ENCODE measurements at places on chromosomes 16 and 17.

DNA sequence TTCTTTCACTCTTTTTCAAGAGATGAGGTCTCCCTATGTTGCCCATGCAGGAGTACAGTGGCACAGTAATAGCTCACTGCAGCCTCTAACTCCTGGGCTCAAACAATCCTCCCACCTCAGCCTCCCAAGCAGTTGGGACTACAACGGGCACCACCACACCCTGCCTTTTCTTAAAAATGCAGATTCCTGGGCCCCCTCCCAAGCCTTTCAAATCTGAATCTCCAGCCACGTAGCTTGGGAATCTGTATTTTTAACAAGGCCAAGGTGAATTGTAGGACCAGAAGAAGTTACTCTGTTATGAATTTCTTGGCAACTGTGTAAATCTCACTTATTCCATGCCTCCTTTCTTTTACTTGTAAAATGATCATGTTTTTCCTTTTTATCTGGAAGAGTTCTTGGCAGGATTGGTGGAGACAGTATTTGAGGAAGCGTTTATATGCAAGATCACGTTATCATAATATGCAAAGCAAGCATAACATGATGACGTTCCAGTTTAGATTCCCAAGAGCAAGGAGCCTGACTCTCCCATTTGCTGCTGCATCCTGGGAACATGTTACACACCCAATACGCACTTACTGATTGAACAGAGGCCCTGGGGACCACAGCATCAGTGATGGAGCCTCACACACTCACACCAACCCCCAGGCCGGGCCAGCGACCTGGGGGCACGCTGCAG is 44.5 kb downstream of the LITAF start:
- DNase-seq: no peak

GRCh38 chr16:50273888-50274325 is 7.6 kb downstream of the ADCY7 start:
- no peak for DNase-seq

DNA sequence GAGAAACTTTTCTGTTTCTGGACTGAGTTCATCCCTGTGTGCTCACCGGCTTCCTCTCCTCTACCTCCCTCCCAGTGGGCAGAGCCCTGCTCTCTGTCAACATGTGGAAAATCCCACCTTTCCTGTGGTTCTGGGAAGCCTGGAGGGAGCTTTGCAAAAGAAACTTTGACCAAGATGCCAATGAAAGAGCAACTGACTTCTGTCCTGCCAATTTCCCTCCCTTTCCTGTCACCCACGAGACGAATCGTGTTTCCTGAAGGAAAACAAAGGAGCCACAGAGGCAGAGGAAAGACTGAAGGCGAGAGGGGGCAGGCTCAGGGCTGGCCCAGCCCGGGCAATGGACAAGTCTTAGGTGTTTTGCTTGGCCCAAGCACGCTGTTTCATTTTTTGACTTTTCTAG is 82.8 kb downstream of the PLCG2 start:
- no peak for DNase-seq

- DNase-seq: no peak
These were observed 234.8 kb downstream of the GSG1L start for GRCh38 chr16:27828671-27829070.

- DNase-seq: no peak
These were observed 19.6 kb downstream of the SPIRE2 start for GRCh38 chr16:89847940-89848297.

DNA sequence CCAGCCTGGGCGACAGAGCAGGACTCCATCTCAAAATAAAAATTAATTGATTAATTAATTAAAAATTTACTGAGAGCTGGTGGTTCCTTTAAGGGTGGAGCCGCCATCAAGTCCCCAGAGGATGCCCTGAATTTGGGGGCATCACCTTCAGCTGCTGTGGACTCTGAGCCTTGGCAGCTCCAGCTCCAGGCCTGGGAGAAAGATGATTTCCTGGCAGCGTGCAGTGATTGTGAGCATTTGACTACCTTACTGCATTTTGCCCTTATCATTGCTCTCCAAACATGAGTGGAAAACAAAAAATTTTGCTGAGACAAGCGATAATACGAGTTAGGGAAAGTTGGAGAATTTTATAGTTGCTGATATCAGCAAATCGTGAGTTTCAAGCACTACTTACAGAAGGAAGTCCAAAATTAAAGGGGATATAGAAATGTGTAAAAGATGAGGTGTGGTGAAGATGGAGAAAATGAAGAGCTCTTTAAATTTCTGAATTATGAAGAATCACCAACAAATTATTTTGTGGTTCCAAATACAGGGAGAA is 2.6 kb upstream of the ITGAD start:
- DNase-seq: no peak

DNA sequence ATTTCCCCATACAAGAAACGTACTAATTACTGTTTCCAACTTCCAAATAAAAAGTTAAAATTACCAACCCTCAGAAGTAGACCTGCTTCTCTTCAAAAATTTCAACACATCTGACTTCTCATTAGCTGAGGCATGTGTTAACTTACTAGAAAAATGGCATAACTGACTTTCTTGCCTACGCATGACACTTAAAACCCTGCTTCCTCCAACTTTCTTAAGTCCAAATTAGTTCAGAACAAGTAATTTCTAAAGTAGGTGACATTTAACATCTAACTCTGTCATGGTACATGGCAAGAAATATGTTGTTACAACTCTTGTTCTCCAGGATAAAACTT is 6.7 kb downstream of the USP7 start:
- no peak for DNase-seq

GRCh38 chr16:11318817-11319216 is 26.4 kb upstream of the RMI2 start:
- DNase-seq: no peak

GRCh38 chr17:76578376-76578775 is 7.3 kb downstream of the ST6GALNAC2 start:
- DNase-seq: no peak

DNA sequence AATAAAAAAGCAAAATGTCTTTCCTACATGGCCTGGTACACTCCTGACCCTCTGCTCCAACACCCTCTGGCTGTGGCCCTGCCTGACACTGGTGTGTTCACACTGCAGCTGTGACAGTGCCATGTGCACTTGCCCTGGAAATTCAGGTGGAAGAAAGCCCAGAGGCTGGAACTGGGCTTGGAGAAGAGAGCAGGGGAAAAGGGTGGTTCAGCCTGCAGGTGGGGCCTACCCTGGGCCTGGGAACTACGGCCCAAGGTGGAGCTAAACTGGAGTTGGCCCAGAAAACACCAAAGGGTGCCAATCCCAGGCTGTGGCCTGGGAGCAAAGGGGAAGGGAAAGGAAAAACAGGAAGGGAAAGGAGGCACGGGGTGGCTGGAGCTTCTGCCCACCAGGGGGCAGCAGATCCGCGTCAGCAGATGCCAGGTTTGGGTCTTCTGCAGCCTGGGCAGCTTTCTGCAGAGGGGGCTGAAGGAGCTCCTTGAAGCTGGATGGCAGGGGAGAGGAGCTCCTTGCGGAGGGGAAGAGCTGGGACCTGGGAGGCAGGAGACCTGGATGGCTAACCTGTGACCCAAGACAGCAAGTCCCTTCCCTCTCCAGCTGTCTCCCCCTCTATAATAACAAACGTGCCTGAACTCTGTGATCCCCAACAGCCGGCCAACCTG is 15.4 kb upstream of the CTCF start:
- DNase-seq: no peak
